ENCODE measurements at places on chromosomes 11 and 22.

DNA sequence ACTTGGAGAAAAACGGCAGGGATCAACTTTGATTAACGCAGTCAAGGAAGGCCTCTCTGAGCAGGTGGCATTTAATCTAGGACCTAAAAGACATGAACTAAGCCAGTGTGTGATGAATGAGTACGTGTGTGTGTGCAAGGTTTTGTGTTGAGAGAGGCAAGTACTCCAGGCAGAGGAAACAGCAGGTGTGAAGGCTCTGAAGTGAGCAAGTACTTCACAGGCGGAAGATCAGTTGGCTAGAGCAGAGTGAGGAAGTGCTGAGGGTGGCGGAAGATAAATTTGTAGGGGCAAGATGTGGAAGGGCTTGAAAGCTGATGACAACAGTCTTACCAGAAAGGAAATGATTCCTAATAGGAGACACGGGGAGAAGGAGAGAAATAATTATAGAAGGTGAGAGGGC lies 6.8 kb downstream of the APIP start:
- DNase-seq: no peak

DNA sequence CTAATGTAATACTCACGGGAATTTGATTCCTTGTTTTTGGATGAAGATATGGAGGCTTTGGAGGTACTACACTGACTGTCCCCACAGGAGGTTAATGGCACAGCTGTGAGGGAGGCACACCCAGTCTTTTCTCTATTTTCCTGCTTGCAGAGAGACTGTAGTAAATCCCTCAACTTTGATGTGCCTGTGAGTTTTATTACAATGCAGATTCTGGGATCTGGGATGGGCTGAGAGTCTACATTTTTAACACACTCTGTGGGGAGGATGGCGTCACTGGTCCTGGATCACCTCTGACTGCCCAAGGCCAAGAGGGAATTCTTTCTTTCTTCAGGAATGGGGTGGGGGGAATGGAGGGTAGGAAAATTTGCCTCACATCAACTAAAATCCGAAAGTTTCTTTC lies 80.2 kb upstream of the NTM start:
- DNase-seq: no peak

DNA sequence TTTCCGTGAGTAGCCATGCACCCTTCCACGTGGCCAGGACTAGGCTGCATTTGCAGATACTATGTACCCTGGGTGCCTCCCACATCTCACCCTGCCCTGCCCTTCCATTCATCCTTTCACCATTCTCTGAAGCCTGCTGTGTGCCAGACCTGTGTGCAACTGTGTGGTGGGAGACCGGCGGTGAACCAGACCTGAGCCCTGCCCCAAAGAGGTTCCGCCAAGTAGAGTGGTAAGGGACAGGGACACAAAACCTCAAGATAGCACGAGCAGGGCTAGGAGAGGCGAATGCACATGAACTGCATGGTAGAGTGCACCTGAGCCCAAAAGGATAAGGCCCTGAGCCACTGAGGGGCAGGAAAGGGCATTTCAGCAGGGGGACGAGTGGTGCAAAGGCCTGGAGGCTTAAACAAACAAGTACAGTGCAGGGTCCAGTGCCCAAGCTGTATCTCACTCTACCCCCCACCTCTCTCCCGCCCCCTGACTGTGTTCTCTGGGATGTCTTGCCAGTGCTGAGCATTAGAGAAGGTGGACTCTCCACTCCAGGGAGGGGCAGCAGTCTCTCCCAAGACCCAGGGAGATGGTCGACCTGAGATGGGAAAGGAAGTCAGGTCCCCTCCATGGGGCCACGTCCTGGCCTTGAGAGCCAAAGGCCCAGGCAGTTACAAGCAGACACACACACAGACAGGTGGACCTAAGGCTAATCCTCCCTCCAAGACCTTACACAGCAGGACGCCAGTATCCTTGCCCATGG lies 14.1 kb upstream of the ARAP1 start:
- DNase-seq: no peak

DNA sequence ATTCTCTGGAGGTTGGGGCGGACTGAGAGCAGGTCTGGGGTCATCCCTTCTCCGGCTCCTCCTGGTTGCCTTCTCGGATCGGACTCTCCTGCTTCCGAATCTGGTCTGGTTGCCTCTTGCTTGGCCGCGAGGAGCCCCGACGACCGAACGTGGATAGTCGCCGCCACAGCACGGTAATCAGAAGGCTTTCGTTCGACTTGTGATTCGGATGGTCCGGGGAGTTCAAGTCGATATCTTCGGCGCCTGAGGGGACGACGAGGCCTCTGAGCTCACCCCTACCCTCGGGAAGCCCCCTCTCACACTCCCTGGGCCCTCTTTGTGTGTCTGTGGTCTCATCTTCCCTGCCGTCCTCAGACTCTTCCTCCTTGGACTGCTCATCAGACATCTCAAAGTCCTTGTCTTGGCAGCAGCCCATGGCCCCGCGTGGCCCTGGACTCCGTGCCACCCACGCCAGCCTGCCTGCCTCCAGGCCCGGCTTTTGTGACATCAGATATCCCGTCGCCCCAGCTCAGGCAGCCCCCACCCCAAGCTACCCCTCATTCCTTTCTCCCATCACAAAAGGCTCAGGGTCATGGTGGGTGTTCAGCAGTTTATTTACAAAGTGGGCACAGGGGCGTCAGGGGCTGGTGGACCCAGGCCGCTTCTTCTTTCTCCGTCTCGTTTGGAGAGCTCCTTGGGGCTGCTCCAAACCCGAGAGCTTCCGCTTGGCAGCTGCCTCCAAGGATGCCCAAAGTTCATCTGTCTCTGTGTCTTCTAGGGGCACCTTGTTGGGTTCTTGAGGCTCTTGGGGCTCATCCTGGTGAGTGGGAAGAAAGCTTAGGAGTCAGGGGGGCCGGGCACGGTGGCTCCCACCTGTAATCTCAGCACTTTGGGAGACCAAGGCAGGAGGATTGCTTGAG lies at the start of gene TEX54:
Gene TEX54 (minus strand): TSS at position 506 of the 899 bp plus-strand sequence.
- peak; percentile 17 for DNase-seq

DNA sequence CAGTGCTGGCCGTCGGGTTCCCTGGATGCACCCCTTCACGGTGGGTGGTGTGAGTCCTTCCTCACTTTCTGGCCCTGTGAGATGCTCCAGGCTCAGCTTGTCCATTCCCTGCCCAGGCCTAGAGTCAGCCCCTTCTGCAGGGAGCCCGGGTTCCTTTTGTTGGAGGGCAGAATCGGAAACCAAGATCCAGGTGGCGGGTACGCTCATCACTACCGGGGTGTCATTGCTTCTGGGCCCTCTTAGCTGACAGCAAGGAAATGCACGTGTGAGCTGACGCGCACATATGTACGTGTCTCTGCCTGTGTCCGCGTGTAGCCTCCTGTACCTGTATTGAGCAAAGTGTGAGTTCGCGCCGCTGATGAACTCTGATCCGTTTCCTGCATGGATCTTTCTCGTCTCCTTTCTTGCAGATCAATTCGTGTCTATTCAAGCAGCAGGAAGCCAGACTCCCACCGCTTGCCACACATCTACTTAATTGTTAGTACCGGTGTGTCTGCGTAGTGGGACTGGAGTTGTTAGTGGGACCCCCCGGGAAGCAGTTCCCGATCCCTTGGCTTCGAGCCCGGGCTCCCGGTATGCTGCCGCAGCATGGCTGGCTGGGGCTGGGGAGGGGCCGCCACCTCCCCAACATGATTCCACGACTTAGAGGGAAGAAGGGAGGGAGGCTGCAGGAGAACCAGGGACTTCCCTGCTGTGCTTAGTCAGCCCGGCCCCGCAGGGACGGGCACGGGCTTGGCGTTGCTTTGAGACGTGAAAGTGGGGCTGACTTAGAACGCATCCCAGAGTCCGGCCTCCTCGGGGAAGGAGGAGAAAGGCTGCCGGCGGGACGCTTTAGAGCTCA lies 35.9 kb upstream of the GRAMD4 start:
- peak; percentile 32 for DNase-seq
